ENCODE measurements at places on chromosomes 4 and X. TPM values are rescaled to one million over a fixed set of nuclear protein-coding genes. Genes with fewer than 3 reads are reported as not detected.

- DNase-seq: no peak
These were observed 556.6 kb downstream of the NLGN4X start for GRCh38 chrX:5672099-5672498.

DNA sequence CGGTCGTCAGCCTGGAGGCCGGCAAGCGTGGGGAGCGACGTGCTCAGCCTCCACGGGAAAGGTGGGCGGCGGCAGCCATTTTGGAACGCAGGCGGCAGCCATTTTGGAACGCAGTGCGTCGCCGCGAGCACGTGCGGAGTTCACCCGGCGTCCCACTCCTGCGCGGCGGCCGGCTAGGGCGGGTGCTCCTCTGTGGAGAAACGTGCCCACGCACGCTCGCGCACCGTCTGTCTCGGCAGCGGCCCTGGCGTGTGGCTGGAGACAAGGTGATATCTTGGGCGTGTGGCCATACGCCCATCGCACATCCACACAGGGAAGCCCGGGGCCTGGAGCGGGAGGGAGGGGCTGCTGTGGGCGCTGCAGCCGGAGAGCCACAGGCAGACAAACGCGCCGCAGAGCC lies 21.1 kb downstream of the CPLX1 start:
- no peak for DNase-seq

DNA sequence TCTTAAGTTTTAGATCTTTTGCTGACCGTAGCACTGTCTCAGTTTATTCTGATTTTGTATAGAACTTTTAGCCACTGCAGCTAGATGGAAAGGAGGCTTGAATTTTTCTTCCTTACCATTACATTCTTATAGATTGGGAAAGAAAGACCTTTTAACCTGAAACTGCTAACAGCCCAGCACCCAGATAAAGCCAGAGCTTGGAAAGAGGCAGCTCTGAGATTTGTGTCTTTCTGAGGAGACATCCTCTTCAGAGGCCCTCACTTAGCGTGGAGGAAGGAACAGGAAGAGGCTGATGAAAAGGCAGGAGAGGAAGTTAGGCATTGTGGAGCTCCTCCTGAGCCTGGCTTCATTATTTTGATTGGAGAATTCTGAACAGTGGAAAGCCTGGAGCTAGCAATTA lies 35.1 kb downstream of the ATG4A start:
- no peak for DNase-seq

- DNase-seq: no peak
These were observed 55.7 kb downstream of the LINC00632 start for GRCh38 chrX:140765043-140765784.

DNA sequence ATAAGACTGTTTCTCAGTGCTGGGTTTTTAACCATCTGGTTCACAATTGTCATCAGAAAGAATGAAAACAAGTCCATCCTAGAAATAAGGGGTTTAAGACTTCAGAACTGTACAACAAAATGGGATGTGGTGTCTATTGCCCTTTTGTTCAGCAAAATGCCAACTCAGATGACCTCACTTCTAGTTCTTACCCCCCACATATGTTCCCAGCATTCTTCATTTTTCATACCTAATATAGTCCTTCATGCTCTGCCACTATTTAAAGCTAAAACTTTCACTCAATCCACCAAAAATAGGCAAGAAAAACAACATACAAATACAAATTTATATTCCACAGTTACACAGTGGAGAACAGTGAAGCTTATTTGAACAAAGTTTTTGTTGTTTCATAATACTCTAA lies 111.4 kb downstream of the SORBS2 start:
- no peak for DNase-seq

- DNase-seq: no peak
These were observed 81.2 kb downstream of the KLF8 start for GRCh38 chrX:56313308-56313707.

DNA sequence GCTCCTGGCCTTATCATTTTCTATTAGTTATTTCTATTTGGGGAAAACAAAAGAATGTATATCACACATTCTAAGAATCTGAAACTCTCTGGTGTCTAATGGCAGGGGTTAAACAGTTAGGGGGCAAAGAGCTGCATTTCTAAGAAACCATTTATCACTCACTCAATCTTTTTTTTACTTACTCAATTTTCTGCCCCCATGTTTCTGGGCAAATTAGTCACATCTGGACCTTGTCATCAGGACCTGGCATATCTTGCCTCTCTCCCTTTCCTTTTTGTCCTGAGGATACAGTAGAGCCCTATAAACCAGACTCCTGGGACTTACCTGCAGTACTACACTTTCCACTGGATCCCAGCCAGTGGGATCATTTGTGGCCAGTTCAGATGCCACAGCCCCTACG lies 89.1 kb downstream of the ANXA3 start:
- DNase-seq: no peak

- no peak for DNase-seq
These were observed 122.3 kb upstream of the TACR3 start for GRCh38 chr4:103842076-103842475.

DNA sequence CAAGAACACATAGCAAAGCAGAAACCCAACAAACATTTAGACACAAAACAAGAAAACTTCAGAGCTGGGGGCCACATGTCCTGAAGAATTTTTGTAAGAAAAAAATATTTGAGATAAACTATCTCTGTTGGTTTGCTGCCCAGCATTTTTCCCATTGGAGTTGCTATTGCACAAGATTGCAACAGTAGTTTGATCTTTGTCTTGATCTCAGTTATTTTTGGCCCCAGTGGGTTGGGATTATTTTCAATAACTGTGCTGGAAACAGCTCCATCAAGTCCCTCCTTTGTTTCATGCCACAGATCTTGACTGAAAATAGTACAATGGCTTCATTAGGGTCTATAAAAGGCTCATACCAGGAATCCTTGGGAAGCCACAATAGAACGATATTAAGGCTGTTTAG lies 103.8 kb upstream of the RAI2 start:
- no peak for DNase-seq

DNA sequence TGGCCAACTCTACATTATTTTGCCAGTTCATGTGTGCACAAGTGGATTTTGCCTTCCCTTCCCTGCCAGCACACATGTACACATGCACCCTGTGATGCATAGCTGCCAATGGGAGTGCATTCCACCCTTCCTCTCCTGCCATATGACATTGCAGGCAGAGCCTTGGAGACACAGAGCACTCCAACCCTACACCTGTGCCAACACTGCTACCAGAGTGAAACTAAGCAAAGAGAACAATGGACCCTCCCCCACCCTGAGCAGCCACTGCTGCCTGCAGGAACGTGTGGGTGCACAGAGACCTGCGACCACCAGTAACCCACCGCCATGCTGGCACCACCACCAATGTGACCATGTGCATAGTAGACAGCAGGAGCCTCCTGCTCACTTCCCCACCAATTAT lies 78.4 kb downstream of the ITM2A start:
- DNase-seq: no peak

DNA sequence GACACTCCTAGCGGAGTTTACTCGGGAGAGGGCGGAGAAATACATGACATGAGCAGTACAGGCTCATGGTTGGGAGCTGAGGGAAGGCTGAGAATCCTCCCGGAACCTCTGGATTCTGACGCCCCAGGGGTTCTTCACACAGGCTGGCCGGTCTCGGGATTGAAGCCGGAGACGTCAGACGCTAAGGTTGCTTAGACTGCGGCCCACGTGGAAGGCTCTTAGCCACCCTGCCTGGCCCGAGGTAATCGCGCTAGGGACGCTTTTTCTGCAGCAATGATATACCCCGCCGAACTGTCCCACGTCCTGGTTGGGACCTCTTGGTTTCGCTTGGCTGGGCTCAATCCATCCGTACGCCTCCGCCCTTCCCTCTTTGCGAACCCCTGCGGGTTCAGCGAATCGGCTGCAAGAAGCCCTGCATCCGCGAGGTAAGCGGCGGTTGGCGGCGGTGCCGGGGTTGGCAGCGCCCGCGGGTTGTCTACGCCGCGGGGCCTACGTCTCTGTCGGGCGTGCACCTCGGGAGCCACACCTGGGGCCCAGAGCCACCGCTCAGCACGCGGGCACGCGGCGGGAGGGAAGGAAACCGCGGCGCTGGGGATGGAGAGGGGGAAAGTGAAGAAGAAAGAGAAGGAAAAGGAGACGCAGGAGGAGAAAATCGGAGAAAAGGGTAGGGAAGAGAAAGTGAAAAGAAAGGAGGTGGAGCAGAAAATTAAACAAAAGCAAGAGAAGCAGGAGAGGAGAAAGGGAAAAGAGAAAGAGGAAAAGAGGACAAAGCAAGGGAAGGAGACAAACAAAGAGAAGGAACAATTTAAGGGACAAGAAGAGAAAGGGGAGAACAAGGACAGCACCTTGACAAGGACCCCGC lies at the start of gene ARL9:
Gene ARL9 (plus strand): TSS at position 523 of the 862 bp plus-strand sequence. CDS start 72 bp downstream, at position 595.
- peak; percentile 36 for DNase-seq

- no peak for DNase-seq
These were observed 48.7 kb downstream of the CPZ start for GRCh38 chr4:8641256-8641655.

GRCh38 chr4:94507708-94508107 lies 56.0 kb downstream of the PDLIM5 start:
- peak; percentile 55 for DNase-seq

GRCh38 chr4:56123051-56123450 lies 174.3 kb downstream of the CEP135 start:
- DNase-seq: no peak

FAM9C gene
- 0.07 TPM for total RNA-seq

FAT4 gene
- total RNA-seq: 12.6 TPM

AMBN gene
- not detected for total RNA-seq

QRFPR gene
- total RNA-seq: not detected

ASB12 gene
- 0.34 TPM for total RNA-seq

PTCHD1 gene
- 2.9 TPM for total RNA-seq

NAP1L3 gene
- total RNA-seq: 3.5 TPM

TMPRSS11B gene
- total RNA-seq: not detected

Data from uterus (tissue), 4 donors.